ENCODE measurements at places on chromosomes 1 and 21.

- no peak for DNase-seq
These were observed 34.6 kb downstream of the UMODL1 start for GRCh38 chr21:42105476-42106315.

GRCh38 chr1:168053681-168054080 is 83.0 kb downstream of the GPR161 start:
- no peak for DNase-seq

DNA sequence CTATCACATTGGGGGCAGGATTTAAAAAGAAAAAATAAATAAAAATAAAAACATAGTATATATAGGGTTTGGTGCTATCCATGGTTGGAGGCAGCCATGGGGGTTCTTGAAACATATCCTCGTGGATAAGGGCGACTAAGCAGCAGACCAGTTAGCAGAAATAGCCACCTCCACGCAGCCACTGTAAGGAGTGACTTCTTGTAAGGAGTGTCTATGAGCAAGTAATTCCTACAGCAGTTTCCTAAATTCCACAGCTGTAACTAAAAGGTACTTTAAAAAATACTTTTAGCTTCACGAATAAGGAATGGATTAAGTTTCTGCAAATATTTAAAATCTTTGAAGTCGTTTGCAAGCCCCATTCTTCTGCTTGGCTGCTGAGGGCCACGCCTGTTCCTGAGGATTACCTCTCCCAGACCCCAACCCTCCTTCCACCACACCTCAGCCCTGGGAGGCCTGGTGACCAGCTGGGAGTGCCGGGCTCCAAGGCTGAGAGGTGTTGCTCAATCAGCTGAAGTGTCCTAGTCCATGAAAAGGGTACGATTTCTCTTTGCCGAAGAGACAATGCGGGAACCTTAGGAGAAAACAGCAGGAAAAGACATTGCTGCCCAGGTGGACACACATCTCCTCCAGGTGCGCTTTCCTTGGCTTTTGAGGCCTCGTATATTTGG is 115.3 kb downstream of the ADSS2 start:
- no peak for DNase-seq

- no peak for DNase-seq
These were observed 64.3 kb downstream of the PRKAA2 start for GRCh38 chr1:56709269-56709880.

DNA sequence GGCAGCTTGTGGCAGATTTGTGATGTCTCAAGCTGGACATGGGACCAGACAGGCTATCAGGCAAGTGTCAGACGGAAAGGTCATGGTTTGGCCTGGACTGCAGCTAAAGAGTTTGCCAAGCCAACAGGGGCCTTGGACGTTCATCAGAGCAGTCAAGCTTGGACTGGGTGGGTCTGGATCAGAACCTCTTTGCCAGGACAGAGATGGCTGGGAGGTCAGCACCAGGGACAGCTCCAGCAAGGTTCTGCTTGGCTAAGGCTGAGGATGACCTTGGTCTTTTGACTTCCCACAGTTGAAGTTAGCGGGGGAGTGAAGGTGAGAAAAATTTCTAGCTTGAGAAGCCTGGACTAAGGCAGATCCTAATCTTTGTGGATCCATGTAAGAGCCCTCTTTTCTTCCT is 68.1 kb downstream of the GRIK3 start:
- no peak for DNase-seq

DNA sequence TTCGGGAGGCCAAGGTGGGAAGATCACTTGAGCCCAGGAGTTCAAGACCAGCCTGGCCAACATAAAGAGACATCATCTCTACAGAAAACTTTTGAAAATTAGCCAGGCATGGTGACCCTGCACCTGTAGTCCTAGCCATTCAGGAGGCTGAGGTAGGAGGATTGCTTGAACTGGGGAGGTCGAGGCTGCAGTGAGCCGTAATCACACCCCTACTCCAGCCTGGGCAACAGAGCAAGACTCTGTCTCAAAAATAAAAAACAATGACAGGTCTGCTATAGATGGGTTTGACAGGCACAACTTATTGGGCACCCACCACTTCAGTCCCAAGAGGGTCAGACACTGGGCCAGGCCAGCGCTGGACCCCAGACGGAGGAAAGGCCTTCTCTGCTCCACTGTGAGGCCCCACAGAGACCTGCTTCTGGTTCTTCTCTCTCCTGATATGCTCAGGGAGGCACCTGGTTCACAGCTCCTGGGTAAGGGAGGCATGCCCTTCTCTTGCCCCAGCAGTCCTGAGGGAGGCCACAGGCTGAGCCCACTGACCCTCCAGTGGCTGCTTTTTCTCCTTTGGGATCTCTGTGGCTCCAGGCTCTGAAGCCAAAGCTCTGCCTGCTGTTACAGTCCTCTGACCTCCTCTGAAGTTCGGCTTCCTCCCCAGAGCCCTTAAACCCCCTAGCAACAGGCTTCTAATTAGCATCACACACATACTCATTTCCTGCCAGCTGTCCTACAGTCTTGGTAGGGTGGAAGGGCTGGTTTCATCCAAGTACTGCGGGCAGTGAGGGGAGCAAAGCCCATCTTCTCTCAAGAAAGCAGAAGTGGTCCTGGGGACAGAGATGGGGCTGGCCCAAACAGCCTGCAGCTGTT is 14.4 kb downstream of the S100A16 start:
- peak; percentile 60 for DNase-seq

- no peak for DNase-seq
These were observed 23.8 kb downstream of the EIF2D start for GRCh38 chr1:206588492-206588891.

DNA sequence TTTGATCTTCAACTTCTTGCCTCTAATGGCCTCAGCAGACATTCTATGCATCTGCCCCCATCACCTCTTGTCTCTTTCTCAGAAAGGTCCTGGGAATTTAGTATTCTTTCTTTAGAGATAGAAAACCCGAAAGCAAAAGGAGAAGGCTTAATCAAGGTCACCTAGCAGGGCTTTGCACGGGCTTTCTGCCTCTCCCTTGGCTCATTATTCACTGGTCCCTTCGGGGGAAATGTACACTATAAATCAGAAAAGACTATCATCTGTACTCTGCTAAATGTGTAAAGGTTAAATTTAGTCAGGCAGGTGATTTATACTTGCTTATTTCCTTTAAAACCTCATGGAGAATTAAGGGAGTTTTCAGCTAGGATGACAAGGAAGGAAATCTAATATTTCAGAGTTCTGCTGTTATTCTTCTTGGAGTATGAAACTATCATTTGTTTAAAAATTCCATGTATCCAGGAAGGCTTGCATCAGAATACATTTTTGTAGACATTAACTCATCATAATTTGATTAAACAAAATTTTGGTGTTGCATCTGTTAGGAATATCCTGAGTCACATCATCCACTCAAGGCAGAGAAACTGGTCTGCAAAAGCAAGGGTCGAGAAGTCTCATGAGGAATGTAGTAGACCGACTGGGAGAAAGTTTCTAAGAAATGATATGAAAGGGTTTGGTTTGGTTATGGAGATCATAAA is 124.6 kb downstream of the GABPA start:
- DNase-seq: no peak

- DNase-seq: peak; percentile 9
These were observed 102.3 kb downstream of the TMEM53 start for GRCh38 chr1:44571712-44572571.

DNA sequence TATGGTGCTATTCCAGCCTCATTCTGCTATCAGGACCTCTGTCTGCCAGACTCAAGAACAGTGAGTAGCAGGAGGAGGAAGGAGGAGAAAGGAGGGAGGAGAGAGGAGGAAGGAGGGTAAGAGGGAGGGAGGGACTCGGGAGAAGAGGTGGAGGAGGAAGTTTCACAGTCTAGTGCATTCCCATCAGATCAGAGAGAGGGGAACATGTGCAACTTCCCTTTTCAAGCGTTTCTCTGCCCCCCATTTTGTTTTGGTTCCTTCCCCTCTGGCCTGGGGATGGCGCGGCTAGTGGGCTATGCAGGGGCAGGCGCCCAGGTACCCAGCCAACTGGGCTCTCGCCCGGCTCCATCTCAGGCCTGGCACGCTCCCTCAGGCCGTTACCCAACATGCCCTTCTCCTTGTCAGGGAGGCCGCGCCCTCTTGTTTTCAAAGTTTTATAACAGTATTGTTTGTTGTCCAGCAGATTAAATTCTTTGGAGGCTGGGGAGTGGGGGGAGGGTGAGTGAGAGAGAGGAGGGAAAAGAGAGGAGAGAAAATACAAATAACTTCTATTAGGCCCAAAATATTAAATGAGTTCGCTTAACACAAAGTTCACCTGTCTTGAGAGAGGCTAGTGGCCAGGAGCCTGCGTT is 56.0 kb downstream of the CD46 start:
- peak; percentile 17 for DNase-seq

DNA sequence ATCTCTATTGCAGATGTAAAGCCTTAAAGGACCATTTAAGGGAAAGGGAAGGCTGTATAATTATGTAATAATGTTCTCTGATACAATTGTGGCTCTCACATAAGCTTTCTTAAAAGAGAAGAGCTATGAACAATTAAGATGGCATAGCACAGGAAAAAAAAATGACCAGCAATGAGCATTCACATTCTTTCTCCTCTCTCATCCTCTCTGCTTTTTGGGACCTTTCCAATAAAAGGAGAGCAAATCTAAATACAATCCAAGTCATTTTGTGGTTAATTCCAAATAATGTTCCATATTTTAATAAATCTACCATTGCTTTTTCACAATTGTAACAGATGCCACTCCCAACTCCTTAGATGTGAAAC is 23.5 kb downstream of the SMYD3 start:
- no peak for DNase-seq

GRCh38 chr1:235136111-235136510 is 7.5 kb upstream of the TOMM20 start:
- DNase-seq: no peak

DNA sequence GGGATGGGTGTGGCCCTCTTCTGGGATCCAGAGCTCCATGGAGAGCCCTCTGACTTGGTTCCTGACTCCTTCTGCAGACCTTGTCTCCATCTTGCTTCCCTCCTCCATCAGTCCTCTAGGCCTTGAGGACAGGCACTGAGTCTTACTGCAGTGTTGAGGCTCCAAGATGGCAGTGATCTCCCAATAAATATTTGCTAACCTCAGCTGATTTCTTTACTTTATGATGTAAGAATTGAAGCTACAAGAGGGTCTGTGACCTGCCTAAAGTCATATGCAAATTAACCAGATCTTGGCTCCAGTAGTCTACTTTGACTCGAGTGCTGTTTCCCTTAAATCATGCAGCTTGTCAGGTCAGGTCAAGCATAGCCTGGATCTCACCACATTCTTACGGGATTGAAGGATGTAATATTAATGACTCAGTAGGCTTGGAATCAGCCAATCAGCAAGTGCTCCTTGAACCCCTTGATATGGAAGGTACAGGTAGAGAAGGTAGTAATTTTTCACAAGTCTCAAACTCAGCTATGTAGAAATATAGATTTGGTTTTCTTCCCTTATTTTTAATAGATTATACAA is 93.0 kb downstream of the CLIC6 start:
- peak; percentile 25 for DNase-seq

DNA sequence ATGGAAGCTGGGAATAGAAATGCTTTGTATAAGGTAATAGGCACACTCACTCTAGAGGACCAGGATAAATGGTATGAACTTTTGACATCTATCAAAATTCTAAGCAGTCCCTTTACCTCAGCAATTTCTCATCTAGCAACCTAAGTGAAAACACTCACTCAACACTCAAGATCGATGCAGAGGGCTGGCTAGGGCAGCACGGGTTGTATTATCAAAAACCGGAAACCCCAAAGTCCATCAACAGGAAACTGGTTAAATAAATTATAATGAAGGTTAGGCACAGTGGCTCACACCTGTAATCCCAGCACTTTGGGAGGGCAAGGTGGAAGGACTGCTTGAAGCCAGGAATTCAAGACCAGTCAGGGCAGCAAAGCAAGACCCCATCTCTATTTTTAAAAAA is 9.4 kb downstream of the USP48 start:
- DNase-seq: no peak

DNA sequence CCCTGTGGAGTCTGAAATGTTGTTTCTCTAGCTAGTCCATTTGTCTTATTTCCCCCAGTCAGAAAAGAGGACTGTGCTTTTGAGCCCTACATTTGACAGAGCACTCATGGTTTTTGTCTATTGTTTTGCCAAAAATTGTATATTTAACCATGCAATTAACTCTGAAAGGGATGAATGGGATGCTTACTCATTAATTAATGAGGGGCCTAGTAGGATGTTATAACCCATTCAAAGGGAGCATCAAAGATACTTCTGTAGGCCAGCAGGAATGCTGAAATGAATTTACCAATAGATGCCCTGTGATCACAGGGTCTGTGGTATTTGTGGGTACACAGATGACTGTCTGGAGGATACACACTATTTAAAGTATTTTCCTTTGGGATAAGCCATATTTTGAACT is 147.7 kb downstream of the FCRL5 start:
- no peak for DNase-seq

GRCh38 chr1:41622859-41623732 is 138.6 kb upstream of the EDN2 start:
- no peak for DNase-seq

DNA sequence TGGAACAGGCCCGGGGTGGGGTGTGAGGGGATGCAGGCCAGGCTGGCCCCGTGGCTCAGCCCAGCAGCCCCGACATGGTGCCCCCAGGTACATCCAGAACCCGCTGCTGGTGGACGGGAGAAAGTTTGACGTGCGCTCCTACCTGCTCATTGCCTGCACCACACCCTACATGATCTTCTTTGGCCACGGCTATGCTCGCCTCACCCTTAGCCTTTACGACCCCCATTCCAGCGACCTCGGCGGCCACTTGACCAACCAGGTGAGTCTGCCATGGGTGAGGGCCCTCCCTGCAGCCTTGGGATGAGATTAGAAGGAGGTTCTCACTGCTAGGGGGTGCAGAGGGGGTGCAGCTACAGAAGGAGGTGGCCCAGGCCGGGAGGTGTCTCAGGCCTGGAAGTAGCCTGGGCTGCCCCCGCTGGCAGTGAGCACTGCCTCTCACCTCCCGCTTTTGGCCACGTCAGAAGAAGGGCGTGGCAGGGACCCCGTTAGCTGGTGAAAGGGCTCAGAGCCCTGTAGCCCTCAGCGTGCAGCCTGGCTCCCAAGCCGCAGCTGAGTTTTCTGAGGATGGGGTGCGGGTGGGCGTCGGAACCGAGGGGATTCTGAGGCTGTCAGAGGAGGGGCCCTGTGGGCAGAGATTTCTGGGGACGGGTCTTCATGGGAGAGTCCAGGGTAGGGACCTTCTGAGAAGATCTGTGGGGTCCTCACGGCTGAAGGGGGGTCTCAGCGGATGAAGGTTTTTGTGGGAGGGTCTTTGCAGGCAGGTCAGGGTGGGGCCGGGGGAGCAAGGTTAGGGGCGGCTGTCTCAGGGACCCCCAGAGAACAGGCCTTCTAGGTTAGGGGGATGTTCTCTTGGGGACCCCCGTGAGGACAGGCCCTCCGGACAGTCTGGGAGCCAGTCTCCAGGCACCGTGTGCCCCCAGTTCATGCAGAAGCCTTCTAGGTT is 10.4 kb downstream of the TTLL10 start:
- no peak for DNase-seq

- DNase-seq: no peak
These were observed 62.5 kb downstream of the UBIAD1 start for GRCh38 chr1:11335417-11336056.

- DNase-seq: no peak
These were observed 8.6 kb downstream of the SLC37A1 start for GRCh38 chr21:42522271-42522670.
